ENCODE measurements at places on chromosomes 1 and 21.

DNA sequence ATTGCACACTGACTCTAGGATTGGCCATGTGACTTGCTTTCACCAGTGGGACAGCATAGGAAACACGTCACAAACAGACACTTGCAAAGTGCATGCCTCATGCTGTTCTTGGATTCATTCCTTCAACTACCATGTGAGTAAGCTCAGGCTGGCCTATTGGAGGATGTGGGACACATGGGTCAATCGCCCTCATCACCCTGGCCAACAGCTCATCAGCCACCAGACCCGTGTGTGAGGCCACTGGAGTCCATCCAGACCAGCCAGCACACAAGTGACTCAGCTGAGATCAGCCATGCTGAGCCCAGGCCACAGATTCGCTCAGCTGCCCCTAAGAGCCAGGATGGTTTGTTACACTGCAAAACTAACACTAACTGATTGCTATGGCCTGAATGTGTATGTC, 216.1 kb upstream of the GRIK3 start:
- DNase-seq = no peak

DNA sequence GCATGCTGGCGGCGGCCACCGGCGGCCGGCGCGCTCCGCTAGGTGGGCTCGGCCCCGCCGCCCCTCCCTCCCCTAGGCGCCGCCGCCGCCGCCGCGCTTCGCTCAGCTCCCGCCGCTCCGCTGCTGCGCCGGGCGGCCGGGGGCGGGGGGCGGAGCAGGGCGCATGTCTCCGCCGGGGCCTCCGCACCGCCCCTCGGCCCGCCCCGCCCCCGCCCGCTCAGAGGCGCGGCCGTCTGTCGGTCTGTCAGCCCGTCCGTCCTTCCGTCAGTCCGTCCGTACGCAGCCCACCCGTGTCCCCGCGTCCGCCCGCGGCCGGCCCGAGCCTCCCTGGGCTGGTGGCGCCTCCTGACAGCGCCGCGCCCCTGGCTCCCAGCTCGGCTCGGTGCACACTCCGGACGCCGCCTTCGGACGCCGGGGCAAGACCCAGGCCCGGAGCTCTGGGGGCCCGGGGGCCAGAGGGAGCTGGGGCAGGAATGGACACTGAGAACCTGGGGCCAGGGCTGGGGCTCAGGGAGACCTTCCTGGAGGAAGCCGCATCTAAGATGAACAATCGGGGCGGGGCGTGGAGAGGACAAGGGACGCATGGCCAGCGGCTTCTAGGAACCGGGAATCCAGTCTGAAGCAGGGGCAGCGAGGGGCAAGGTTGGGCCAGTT, at the start of gene GPR153:
TSS of gene GPR153 (minus strand) at position 138 of the 654 bp plus-strand sequence. CDS start 6,193 bp downstream, outside the sequence.
- DNase-seq = peak; percentile 65

GRCh38 chr1:175320804-175321203, 128.2 kb upstream of the KIAA0040 start:
- no peak for DNase-seq

- no peak for DNase-seq
These were observed 4.0 kb downstream of the SSX2IP start for GRCh38 chr1:84686223-84686622.

DNA sequence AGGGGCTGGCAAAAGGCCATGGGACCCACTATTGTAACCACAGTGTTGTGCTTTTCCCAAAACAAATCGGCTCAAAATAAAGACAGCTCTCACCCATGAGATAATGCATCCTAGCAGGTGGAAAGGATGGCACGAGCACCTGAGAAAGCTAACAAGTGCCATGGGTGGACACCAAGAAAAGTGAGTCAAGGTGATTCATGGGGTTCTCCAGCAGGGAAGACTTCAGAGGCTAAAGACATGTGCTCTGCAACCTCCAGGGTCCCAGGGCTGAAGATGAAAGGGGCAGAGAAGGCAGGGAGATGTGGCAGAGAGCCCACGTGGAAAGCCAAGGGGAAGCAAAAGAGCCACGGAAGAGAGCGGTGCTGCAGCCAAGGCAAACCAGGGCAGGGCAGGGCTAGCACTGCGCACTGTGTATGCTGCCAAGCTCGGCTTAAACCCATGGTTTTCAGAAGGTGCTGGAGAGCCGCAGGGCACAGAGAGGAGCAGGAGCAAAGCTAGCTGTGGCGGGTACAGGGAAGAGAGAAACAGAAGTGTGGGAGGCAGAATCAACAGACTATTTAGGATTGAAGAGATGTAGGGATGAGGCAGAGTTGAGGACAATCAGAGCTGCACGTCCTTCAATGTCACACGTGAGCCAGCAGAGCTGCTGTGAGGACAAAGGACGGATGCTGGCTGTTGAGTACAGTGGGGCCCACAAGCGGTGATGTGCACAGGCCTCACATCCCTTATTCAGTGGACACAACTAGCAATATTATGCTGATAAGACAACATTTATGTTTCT, 41.8 kb upstream of the C1orf198 start:
- no peak for DNase-seq

DNA sequence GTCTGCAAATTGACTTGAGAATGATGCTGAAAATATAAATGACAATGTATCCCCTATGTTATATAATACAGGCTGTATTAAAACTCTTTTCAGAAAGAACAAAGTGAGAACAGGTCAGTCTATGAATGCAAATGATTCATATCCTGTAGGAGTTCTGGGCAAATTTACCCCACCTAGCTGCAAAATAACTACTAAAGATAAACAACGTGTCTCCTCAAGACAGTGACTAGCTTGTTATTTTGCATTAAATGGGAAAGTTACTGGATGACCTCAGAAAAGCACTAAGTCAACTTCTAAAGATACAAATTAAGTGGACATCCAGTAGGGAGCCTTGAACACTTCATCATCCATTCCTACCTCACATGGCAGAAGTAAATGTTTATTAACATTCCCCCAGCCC, 11.1 kb downstream of the RNF19B start:
- DNase-seq = no peak

- DNase-seq = no peak
These were observed 15.5 kb downstream of the DHCR24 start for GRCh38 chr1:54871275-54872035.

DNA sequence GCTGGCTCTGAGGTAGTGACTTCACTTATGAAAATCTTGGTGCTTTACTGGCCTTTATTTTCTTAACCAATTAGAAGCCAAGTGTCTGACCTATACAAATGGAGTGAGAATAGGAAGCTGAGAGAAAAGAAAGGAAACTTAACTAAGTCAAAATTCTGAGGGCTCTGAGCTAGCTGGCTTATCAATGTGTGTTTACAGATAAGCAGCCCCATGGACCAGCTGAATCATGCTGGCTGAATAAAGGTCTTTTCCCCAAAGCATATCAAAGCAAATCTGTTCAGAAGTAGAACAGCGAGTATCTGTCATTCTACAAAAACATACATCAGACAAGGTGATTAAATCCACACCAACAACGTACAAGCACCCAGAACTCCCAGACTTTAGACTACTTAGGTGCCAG, 117.2 kb downstream of the BRINP2 start:
- no peak for DNase-seq

Measured in stimulated activated CD8-positive, alpha-beta memory T cell treated with anti-CD3 and anti-CD28 coated beads, Interleukin-7, amount 100 ng/mL, for 4 hours (primary cell).